ENCODE measurements at places on chromosomes 12 and 14.

DNA sequence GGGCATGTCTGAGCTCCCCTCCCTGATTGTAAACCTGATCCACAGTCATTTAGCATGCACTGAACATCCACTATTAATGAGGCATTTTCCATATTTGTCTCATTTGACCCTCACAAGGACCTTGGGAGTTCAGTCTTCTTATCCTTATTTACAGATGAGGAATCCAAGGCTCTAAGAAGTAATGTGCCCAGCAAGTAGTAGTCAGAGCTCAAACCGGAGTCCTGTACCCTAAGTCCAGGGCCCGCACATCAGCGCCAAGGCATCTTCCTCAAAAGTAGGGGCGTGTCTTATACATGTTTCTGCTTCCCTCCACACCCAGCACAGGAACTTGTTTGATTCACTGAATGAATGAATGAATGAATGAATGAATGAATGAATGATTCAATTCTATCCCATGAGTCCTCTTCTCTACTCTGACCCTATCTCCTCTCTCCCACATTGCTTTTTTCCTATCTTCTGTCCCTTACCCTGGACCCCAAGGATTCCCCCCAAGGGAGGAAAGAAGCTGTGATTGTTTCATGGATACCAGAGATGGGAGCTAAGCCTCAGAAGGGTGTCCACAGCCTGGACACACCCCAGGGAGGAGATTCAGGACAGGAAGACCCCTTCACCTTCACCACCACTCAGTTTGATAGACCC, 21.8 kb upstream of the KRT8 start:
- DNase-seq, result no peak

- DNase-seq, result no peak
Measured at GRCh38 chr14:100665511-100666032, 61.1 kb upstream of the DLK1 start.

- DNase-seq, result no peak
Measured at GRCh38 chr12:20259786-20260185, 108.6 kb upstream of the PDE3A start.

GRCh38 chr12:28035500-28035899, 63.0 kb upstream of the PTHLH start:
- DNase-seq, result no peak

- peak; percentile 22 for DNase-seq
Measured at GRCh38 chr12:107760207-107760808, 629 bp downstream of the PRDM4 start.

DNA sequence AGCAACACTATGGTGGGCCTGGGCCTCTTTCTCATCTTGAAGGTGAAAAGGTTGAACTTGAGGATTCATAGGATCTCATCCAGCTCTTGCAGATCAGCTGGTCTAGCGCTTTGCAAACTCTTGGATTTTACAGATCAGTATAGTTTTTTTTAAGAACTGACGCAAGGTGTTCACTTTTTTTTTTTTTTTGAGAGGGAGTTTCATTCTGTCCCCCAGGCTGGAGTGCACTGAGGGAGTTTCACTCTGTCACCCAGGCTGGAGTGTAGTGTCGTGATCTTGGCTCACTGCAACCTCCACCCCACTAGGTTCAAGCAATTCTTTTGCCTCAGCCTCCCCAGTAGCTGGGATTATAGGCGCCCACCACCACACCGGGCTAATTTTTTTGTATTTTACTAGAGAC, 20.4 kb upstream of the LGMN start:
- DNase-seq, result no peak

- no peak for DNase-seq
Measured at GRCh38 chr12:132788375-132789098, 26.9 kb upstream of the ANKLE2 start.

- DNase-seq, result no peak
Measured at GRCh38 chr14:31926123-31926522, 151.0 kb upstream of the ARHGAP5 start.

DNA sequence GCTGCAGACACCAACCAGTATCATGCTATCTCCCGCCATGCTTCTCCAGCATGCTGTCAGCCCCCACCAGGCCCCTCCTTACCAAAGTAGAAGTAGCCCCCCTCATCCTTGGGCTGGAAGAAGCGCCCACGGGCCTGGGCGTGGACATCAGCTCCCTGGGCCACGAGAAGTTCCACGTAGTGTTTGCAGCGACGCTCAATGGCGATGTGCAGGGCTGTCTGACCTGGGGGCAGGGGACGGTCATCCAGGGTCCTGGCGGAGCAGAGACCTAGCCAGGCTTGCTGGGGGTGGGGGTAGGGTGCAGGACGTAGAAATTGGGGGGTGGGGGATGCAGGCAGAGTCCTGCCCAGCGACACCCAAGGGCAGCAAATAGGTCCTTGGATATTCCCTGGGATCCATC, 32.7 kb downstream of the TRPV4 start:
- DNase-seq, result no peak

- DNase-seq, result no peak
Measured at GRCh38 chr12:46553911-46554310, 181.3 kb upstream of the SLC38A2 start.

GRCh38 chr12:89029961-89030360, 322.3 kb downstream of the DUSP6 start:
- DNase-seq, result no peak

GRCh38 chr14:91158091-91158790, 44.4 kb downstream of the DGLUCY start:
- DNase-seq, result no peak

DNA sequence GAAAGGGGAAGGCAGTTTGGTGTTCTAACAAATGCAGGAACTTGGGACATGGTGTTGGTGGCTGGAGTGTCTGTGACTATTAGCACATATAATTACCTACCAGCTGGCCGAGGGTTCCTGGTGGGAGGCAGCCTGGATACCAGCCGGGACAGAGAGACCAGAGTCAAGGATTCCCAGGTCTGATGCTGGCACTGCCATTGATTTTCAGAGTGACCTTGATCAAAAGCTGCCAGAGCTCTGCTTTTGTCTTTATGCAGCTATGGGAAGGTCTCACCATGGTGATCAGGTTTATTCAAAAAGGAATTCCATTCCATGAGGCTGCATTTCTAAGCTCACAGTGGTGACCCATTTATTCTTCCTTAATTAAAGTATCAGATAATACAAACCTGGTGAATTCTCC, 101.0 kb upstream of the PWP1 start:
- DNase-seq, result no peak

- DNase-seq, result no peak
Measured at GRCh38 chr12:118418385-118419057, 42.2 kb downstream of the SUDS3 start.

GRCh38 chr12:132360906-132361777, 31.8 kb upstream of the GALNT9 start:
- no peak for DNase-seq

GRCh38 chr14:99831903-99832685, 38.9 kb downstream of the EML1 start:
- DNase-seq, result no peak

- DNase-seq, result no peak
Measured at GRCh38 chr12:11621797-11622423, 27.6 kb upstream of the ETV6 start.

GRCh38 chr12:108338915-108339657, at the start of gene CMKLR1:
CMKLR1 (minus strand) TSS chr12:108339311; CDS start chr12:108293591, 45,720 bp downstream.
- DNase-seq, result no peak

- DNase-seq, result no peak
Measured at GRCh38 chr14:34824826-34825225, 50.3 kb downstream of the BAZ1A start.

DNA sequence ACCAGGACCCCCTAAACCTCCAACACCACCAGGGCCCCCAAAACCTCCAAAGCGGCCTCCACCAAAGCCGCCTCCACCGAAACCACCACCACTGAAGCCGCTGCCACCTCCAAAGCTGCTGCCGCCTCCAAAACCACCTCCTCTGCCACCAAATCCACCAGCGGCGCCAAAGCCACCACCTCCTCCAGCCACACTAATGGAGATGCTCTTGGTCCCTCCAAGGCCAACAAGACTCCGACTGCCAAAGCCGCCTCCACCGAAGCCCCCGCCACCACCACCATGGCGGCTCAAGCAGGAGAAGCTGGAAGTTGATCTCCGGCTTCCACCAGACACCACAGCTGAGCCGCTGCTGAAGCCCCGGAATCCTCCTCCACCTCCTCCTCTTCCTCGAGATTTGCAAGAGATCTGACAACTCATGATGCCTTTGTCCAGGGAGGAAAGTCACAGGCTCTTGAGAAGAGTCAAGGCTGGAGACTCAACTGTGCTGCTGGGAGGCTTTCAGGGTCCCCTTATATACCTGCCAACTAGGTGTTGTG, at the start of gene KRT2:
KRT2 (minus strand) TSS at position 486 of the 536 bp plus-strand sequence; CDS start at position 417, 69 bp downstream.
- DNase-seq, result no peak

DNA sequence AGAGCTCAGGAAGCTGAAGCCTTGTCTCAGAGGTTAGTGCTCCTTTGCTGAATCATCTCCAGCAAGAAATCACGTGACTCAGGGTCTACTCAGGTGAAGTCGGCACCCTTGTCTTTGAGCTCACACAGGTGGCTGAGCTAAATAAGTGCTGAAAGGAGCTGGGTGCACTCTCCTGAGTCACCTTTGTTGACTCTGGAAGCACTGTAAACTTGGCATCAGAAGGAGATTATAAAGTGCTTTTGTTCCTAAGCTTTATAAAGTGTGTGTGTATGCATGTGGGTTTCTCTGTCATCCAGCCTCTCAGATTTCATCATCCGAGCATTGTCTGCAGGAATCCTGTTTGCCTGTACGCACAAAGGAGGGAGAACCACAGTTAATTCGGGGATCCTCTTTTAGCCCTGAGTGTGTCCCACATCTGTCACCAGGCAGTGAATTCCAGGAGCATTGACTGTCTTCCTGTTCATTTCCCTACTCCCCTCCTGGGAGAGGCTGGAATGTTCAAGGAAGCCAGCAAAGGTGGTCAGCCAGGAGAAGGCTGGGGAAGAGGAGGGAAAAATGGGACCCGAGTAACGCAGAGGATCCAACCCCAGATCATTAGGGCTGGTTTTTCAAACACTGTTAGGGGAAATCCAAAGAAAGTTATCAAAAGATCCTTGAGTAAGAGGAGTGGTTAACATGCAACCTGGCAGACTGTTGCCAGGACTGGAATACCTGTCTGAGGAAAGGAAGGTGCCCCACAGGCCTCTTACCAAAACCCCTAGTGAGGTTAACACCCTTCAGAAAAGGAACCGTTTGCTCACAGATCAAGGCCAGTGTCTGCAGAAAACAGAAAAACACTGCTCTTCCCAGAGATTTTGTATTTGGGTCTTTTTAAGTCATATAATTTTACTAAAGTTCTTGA, 157.5 kb upstream of the HIF1A start:
- DNase-seq, result no peak

GRCh38 chr12:119115296-119115905, 63.3 kb upstream of the HSPB8 start:
- no peak for DNase-seq

DNA sequence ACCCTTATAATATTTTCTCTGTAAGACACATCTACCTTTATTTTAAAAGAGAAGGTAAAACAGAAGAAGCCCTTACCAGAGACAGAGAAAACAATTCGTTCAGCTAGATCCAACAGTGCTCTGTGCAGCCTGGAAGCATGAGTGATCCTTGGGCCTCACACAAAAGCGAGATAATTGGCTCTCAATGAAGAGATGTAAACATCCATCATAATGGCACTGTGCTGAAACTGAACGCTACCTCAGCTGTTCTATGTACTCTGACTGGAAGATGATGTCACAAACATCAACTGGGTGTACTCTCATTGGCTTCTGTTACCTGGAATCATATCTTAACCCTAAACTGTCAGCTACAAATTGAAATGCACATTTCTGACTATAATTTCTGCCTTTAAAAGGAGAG, at the start of gene MGAT4C:
MGAT4C (minus strand) TSS at position 229 of the 400 bp plus-strand sequence.
- DNase-seq, result no peak

DNA sequence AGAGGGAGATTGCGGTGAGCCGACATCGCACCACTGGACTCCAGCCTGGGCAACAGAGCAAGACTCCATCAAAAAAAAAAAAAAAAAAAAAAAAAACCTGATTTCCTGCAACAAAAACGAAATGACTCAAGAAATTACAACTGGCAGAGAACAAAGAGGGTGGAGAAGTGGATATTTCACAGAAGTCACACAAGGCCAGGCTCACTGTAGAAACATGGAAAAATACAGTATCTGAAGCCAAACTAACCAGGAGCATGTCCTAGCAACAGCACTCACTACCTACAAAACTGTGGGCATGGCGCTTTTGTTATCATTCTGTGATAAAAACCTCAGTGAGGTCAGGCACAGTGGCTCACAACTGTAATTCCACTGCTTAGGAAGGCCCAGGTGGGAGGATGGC, 11.7 kb upstream of the MMP17 start:
- DNase-seq, result no peak

DNA sequence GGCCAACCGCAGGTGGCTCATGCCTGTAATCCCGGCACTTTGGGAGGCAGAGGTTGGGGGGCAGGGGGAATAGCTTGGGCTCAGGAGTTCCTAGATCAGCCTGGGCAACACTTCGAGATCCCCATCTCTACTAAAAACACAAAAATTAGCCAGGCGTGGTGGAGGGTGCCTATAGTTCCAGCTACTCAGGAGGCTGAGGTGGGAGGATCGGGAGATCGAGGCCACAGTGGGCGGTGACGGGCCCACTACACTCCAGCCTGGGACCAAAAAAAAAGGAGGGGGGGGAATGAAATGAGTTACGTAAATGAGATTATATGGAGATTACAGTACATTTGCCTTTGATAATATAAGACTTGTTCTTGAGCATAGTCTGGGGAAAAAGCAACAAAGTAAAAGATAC, 1.1 kb downstream of the RPAP3 start:
- DNase-seq, result no peak

GRCh38 chr14:71931492-71932228, 569 bp upstream of the RGS6 start:
- DNase-seq, result no peak

DNA sequence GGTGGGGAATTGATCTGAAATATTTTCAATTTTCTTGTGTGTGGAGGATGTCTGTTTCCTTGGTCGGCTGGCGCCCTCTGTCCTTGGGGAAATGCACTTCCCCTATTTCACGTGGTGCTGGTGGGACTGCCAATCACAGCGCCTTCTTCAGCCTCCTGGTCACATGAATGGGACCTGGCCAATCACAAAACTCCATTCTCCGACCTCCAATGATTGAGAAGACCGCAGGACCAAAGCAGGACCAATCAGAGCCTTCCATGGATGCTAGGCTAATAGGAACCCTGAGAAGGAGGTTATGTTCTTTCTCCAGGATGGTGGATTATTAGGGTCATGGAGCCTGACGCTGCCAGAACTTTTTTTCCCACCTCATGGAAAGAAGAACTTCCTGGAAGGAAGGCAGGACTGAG, 188.7 kb downstream of the TTC8 start:
- no peak for DNase-seq

Data from T-helper 9 cell (primary cell).